ENCODE measurements at places on chromosomes 1 and 21.

DNA sequence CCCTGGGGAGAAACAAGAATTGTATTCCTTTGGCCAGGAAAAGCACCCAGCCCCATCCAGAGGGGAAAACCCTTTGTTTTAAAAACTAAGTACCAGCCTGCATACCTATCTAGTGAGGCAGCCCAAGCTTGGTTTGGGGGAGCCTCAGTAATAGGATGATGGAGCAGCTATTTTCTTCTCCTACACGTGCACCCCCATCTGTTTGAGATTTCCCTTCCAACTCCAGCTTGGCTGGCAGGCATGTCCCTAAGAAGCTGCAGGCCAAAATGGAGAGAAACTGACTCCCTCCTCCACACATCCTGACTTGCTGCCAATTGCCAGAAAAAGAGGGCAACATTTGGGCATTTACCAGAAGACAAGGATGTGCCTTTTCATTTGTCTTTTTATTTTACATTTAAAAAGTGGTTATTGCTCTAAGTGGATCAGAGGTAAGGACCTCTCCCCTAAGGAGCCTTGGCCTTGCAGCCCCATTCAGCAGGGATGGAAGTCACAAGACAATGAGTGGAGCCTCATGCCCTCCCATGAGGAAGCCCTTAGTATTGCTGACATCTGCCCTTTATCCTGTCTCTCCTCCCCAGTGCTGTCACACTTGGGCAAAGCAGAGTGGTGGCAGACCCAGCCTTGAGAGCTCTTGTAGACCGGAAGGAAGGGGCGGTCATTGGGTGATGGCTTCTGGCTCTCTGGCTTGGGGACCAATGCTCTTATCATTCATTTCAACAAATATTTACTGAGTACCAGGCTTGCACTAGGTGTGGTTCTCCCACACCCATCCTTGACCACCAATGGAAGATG, 8.6 kb downstream of the FNDC5 start:
- DNase-seq: peak; percentile 10

DNA sequence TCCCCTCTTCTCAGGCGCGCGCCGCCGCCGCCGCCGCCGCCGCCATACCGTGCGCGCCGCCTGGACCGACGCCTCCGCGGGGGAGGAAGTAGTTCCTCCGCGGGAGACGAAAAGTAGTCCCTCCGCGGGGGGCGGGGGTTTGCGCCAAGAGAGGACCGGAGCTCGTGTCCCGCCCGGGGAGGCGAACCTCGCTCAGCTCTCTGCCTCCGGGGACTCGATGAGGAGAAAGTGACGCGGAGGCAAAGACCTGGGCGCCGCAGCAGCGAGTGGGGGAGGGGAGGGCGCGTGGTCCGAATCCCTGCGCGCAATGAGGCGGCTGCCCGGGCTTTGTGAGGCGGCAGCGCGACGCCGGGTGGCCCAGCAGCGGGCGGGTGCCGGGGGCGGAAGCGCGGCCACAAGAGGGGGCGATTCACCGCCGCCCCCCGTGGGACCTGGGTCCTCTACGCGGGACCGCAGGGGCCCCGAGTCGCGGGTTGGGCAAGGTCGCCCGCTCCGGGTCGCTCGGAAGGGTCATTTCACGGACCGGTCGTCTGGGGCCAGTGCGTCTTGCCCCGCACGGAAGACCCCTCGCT, at the start of gene BRWD1:
Gene BRWD1 (minus strand): TSS at position 62 of the 572 bp plus-strand sequence. CDS start 141 bp downstream, outside the sequence.
- DNase-seq: peak; percentile 92

DNA sequence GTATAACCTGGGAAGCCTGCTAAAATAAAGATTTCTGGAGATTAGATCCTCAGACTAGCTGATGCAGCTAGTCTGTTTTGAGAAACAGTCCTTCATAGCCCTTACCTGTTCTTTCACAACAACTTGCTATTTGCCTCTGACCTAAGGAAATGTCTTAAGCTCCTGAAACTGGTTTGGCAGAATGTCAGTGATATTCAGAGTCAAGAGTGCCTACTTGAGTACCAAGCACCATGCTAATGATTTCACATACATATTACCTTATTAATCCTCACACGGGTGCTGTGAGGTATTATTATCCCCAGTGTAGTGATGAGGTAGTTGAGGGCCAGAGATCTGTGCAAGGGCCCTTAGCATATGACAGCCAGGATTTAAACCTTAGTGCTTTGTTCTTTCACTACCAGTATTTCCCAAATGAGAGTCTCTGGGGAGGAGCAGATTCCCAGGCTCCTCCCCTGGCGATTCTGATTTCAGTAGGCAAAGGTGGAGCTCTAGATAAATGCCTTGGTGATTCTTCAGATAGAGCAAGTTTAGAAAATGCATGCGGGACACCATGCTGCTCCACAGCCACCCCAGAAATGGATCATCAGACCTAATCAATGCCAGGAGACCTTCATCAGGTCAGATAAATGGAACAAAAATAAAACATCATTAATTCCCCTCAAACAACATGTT, 47.4 kb upstream of the WNT2B start:
- DNase-seq: no peak

DNA sequence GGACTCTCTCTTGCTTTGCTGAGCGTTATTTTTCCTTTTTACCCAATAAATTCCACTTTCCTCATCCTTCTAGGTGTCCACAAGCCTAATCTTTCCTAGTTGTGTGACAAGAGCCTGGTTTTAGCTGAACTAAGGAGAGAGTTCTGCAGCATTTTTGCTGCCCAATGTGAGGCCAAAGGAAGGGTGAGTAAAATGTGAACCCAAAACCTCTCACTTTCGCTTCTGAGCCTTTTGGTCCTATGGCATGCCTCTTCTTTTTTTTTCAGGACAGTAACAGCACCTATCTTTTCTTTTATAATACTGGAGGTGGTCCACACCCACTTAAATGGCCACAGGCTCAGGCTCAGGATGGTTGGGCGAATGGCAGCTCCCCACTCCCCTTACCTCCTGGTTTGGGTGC, 111.1 kb downstream of the COP1 start:
- DNase-seq: no peak

DNA sequence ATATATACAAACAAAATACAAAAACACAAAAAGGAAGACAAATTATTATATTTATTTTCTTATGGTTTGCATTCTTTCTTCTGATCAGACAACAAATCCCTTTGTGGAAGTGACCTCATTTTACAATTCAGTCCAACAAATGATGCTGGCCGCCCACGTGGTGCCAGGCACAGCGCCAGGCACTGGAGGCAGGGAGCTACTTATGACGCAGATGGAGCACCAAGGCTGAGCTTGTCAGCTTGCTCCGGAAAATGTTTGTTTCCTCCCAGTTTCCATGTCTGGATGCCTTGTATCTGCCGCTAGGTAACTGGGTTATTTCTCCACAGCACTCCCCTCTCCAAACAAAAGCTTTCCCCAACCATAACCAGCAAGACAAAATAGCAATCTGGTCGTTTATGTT, 30.7 kb upstream of the CD34 start:
- DNase-seq: peak; percentile 32

GRCh38 chr1:20349971-20350370, 59.3 kb downstream of the VWA5B1 start:
- DNase-seq: no peak

GRCh38 chr1:99218572-99218971, 45.7 kb upstream of the PLPPR4 start:
- no peak for DNase-seq

DNA sequence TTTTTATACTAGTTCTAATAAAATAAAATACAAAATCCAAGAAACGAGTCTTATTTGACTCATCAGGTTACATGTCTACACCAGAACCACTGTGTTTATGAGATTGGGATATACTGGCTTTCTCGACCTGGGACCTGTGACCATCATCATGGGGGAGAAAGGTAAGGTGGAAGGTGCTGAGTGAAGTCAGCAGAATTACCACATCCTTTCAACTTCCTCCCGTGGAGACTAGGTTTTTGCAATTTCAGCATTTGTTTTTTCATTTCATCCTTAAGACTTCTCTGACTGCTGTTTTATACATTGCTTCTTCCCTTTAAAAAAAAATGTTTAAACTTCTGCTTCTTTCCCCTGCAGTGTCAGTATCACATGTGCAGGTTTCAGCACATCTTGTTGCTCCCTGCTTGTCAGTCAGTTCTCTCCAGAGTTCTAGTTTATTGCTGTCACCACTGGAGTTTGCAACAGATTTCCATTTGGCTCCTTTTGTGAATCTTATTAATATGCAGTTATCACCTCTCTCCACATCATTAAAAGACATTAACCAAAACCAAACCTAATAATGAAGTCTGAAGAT, 60.4 kb upstream of the HAO2 start:
- no peak for DNase-seq

GRCh38 chr1:73862355-73862754, 335.6 kb downstream of the LRRIQ3 start:
- DNase-seq: no peak

GRCh38 chr1:46497020-46497419, 7.4 kb downstream of the DMBX1 start:
- no peak for DNase-seq

- peak; percentile 37 for DNase-seq
Measured at GRCh38 chr21:14382486-14382834, 486 bp downstream of the HSPA13 start.

DNA sequence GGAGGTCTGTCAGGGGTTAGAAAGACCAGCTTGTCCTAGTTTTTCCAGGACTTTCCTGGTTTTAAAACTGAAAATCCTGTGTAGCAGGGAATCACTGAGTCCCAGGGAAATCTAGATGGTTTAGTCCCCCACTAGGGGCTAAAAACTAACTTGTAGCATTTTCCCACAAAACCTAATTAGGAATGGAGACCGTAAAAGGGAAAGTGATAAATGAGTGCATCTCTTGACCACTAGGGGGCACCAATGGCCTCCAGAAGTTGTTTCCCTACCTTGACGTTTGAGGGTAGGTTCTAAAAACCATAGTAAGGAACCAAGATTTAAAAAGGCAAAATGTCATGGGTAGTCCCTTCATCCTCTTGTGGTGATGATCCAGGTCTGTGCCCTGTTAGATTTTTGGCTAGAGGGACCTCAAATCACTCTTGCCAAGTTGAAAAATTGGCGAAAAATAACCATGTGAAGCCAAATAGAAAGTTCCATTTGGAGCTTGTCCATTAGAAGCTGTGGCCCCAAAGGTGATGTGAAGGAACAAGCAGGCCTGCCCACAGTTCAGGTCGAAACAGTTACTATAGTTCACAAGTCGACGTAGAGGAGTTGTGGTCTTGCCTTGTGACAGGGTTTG, 24.5 kb downstream of the CLIC6 start:
- DNase-seq: peak; percentile 73

- no peak for DNase-seq
Measured at GRCh38 chr21:43858806-43859648, 6.0 kb upstream of the AGPAT3 start.

- DNase-seq: peak; percentile 58
Measured at GRCh38 chr1:208455821-208456220, 211.6 kb upstream of the PLXNA2 start.

- peak; percentile 9 for DNase-seq
Measured at GRCh38 chr1:160954158-160955104, at the start of gene ITLN2. Gene ITLN2, minus strand, starts transcription at chr1:160954809. Its CDS starts 68 bp downstream, at chr1:160954741.

GRCh38 chr21:38958940-38959691, 153.4 kb downstream of the ETS2 start:
- DNase-seq: peak; percentile 91

DNA sequence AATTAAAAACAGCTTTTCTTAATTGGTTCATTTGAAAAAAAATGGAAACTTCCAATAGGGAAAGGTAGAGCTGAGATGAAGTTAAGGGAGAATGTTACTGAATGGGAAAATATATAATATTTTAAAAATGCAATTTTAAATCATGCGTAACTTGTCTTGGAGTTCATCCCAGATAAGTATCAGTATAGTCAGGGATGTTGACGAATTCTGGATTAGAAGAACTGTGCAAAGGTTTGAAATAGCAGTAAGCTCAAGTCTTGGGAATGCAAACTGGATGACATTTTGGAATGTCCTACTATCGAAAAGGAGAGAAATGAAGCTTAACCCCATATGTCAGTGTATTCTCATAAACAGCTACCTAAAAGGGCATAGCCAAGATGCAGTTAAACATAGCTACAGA, 4.0 kb upstream of the ST6GALNAC3 start:
- DNase-seq: peak; percentile 70

DNA sequence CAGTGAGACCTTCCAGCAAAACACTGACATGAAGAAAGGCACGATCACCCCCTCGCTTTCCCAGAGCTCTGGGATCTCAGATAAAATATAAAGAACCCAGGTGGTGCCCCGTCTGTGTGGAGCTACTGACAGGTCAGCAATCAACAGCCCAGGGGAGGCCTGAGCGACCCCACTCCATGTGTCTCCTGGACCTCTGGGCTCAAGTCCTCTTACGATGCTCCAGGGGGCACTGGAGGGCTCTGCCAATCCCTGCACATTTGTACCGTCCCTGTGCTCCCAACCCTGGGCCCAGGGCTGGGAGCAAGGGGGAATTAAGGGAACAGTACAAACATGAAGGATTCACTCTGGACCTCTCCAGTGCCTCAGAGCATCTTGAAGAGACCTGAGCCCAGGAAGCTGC, 12.5 kb downstream of the S100A7A start:
- DNase-seq: no peak
